Putamen (tissue), 1 donor: ENCODE measurements at places on chromosomes 11 and 22.

- DNase-seq: no peak
These were observed 7.8 kb downstream of the SLC43A3 start for GRCh38 chr11:57419146-57419545.

- DNase-seq: no peak
These were observed 1.5 kb downstream of the ADORA2A start for GRCh38 chr22:24428751-24429410.

DNA sequence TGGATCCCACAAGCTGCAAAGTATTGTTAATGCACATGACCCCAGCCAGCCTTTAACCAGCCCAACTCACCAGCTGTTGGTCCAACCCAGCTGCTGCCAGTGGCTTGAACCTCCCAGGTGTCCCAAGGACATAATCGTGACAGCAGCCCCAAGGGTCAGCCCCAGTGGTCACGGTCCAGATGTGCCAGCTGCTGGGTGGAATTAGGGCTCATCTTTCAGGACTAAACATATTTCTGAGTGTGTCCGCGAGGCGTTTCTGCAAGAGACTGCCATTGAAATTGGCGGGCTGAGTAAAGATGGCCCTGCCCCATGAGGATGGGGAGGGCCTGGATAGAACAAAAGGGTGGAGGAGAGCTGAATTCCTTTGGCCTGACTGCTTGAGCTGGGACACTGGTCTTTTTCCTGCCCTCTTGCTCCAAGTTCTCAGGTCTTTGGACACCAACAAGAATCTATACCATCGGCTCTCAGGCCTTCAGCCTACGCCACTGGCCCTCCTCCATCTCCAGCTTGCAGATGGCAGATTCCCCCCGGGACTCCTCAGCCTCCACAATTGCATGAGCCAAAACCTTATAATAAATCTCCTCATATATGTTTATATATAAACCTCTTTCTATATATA is 240.2 kb downstream of the MN1 start:
- DNase-seq: no peak

- no peak for DNase-seq
These were observed 100.6 kb upstream of the SORL1-AS1 start for GRCh38 chr11:121553389-121553788.

- no peak for DNase-seq
These were observed 51.4 kb upstream of the ACAT1 start for GRCh38 chr11:108069947-108070346.

- no peak for DNase-seq
These were observed 205.9 kb downstream of the ST3GAL4 start for GRCh38 chr11:126561327-126561893.

- DNase-seq: no peak
These were observed 73.7 kb downstream of the RTL6 start for GRCh38 chr22:44424359-44424682.

- DNase-seq: no peak
These were observed 13.7 kb downstream of the VSIG10L2 start for GRCh38 chr11:125959511-125959910.

DNA sequence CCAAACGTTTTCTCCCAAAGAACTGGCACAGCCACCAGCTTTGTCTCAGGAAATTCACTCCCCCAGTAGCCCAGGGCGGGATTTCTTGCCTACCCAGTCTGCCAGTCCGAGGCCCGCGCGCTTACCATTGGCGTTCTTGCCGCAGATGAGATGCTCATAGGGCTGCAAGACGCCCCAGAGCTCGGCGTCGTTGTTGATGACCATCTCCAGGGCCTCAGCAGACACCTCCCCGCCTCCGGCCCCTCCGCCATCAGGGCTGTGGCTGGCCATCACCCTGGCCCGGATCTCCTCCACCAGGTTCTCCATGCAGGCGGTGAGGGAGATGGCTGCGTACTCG is 1.3 kb downstream of the ABTB2 start:
- DNase-seq: no peak

GRCh38 chr22:38406617-38407016 is 48.4 kb downstream of the KCNJ4 start:
- no peak for DNase-seq

- DNase-seq: no peak
These were observed 414.9 kb downstream of the TBC1D22A start for GRCh38 chr22:47177334-47177815.

- no peak for DNase-seq
These were observed 104.0 kb downstream of the ARHGAP42 start for GRCh38 chr11:100791103-100791502.

- peak; percentile 64 for DNase-seq
These were observed 11.0 kb upstream of the PLAAT2 start for GRCh38 chr11:63573881-63574855.

DNA sequence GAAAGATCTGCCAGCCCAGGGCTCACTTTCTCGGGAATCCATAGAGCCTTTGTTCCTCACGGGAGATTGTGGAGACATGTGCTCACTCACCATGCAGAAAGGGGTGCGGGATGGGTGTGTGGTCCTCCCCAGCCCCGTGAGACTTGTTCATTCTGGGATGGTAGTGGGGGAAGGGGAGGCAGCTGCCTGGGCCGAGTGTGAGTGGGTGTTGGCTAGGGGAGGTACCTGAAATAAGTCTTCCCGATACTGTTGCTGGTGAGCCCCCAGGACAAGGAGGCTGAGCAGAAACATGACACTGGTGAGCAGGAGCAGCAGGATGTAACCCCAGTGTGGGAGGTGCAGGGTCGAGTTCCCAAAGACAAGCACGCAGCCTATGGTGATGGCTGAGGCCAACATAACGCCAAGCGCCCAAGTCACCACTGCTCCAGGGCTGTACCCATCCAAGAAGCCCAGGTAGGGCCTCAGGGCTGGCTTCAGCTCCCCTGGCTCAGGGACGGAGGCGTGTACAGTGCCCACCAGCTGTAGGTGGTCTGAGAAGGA is 2.8 kb downstream of the SLC7A4 start:
- no peak for DNase-seq

- no peak for DNase-seq
These were observed 782.5 kb downstream of the ETS1 start for GRCh38 chr11:127804747-127805400.

- no peak for DNase-seq
These were observed 177.5 kb downstream of the MYO18B start for GRCh38 chr22:25919452-25919851.

- DNase-seq: no peak
These were observed 12.5 kb downstream of the MARK2 start for GRCh38 chr11:63851364-63851763.

DNA sequence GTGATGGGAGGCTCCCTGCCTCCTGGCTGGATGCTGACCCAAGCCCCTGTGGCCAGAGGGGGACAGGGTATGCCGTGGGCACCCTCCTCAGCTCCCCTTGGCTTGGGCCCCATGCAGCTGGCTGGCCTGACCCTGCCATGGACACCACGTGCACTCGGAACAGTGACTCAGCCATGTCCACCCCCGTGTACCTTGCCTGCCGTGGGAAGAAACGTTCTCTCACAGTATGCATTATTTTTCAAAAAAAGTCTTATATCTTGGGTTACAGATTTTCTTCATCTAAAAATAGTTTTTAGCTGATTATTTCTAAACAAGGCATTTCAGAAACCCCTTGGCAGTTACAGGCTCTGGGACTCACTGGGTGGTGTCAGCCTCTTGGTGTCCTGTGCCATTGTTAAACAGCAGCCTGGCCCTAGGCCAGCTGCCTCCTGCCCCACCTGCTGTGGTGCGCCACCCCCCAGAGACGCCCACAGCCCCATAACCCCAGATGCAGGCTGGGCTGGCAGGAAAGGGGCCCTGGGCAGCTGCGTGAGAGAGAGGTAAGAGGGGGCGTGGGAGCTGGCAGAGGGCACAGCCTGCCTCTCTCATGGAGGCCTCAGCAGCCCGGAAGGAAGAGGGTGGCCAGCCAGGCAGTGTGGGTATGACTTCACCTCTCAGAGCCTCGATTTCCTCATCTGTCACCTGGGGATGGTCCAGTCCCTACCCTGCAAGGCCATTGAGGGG is 99.8 kb downstream of the MORC2 start:
- peak; percentile 42 for DNase-seq

DNA sequence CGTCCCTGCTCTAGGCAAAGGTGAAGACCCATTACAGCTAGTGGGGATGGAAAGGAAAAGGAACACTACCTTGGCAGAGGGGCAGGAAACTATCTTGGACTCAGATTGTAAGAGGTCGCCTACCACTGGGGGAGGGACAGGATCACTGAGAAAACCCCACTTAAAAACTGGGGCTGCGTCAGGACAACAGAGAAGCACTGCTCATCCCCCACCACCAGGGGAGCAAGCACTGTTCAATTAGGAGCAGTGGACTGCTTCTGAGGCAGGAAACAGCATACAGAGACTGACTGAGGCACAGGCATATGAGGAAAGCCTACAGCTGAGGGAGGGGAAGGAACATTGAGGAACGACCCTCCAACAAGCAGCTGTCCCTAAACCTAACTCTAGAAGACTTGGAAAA is 20.8 kb upstream of the DLAT start:
- no peak for DNase-seq

- DNase-seq: no peak
These were observed 1144.5 kb upstream of the CCDC90B start for GRCh38 chr11:84430661-84431060.

GRCh38 chr11:82757660-82758357 is 24.1 kb upstream of the FAM181B start:
- DNase-seq: no peak

GRCh38 chr11:28743061-28743550 is 634.9 kb downstream of the METTL15 start:
- no peak for DNase-seq

- no peak for DNase-seq
These were observed 312.5 kb downstream of the CADM1 start for GRCh38 chr11:115191761-115192160.

DNA sequence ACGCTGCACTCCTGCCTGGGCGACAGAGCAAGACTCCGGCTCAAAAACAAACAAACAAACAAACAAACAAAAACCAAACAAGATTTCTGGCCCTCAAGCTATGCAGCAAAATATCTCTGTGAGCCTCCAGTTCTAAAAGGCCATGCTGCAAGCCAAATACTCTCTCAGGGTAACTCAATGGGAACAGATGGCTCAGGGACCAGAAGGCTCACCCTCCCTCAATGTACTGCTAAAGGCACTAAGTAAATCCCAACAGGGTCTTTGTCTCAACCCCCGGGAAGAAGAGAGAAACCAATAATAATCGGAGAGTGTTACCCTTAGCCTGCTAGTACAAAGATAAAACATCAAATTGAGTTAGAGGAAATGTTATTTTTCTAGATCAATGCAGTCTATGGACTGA is 119.7 kb upstream of the ZC3H12C start:
- no peak for DNase-seq

DNA sequence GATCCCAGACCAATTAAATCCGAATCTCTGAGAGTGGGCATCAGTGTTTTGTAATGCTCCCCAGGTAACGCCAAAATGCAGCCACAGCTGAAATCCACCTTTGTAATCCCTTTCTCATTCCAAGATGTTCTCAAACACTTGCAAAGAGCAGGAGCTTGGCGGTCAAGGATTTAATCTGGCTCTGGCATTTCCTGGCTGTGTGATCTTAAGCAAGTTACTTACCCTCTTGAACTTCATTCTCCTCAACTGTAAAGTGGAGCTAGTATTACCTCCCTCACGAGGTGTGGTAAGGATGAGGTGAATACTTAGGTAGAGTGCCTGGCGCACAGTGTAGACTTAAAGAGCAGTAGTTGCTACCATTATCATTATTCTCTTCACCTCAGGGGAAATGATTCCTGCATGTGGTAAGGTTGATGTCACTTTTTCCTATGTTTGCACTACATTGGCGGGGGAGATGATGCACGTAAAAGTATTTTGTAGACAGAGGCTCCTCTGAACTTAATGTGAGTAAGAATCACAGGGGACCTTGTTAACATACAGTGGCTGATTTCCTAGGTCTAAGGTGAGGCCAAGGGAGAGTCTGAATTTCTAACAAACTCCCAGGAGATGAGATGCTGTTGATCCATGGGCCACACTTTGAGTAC is 210.4 kb upstream of the PITPNB start:
- DNase-seq: no peak

- DNase-seq: peak; percentile 22
These were observed 81.9 kb upstream of the CRTAM start for GRCh38 chr11:122756417-122756816.

- no peak for DNase-seq
These were observed 34.7 kb downstream of the USP35 start for GRCh38 chr11:78223320-78223954.
